ENCODE measurements at places on chromosomes 16 and 17. TPM values are rescaled to one million over a fixed set of nuclear protein-coding genes. Genes with fewer than 3 reads are reported as not detected.

The ATP2C2 gene
- 15.8 TPM for polyA plus RNA-seq

The KRT20 gene
- polyA plus RNA-seq, result not detected

The CHST5 gene
- polyA plus RNA-seq, result 0.78 TPM

The CAPNS2 gene
- polyA plus RNA-seq, result 0.18 TPM

The DRC3 gene
- polyA plus RNA-seq, result 20.5 TPM

The FADS6 gene
- 0.18 TPM for polyA plus RNA-seq

The SLC12A3 gene
- polyA plus RNA-seq, result 0.34 TPM

The ITGAD gene
- polyA plus RNA-seq, result 0.05 TPM

The HS3ST3A1 gene
- polyA plus RNA-seq, result 3.7 TPM

The CCL1 gene
- polyA plus RNA-seq, result not detected

The OTOP3 gene
- polyA plus RNA-seq, result not detected

The RAB26 gene
- polyA plus RNA-seq, result 1.3 TPM

The RPS6KB1 gene
- polyA plus RNA-seq, result 31.1 TPM

The TNS4 gene
- 0.12 TPM for polyA plus RNA-seq

The LITAFD gene
- not detected for polyA plus RNA-seq

The WNT9B gene
- 0.34 TPM for polyA plus RNA-seq

The MYL11 gene
- 353 TPM for polyA plus RNA-seq

The ZMYND15 gene
- polyA plus RNA-seq, result 0.65 TPM

The SBK1 gene
- 18.4 TPM for polyA plus RNA-seq

The SCGB1C2 gene
- not detected for polyA plus RNA-seq

The UTS2R gene
- polyA plus RNA-seq, result not detected

The CCL8 gene
- polyA plus RNA-seq, result 0.60 TPM

The PTRH2 gene
- polyA plus RNA-seq, result 23.1 TPM

The TMEM98 gene
- 309 TPM for polyA plus RNA-seq

The HASPIN gene
- 2.7 TPM for polyA plus RNA-seq

The CD300H gene
- polyA plus RNA-seq, result 0.48 TPM

The LRRC46 gene
- 19.3 TPM for polyA plus RNA-seq

The BLTP2 gene
- 87.5 TPM for polyA plus RNA-seq

The YBX2 gene
- polyA plus RNA-seq, result 1.4 TPM

The CDH1 gene
- 196 TPM for polyA plus RNA-seq

The EPOP gene
- polyA plus RNA-seq, result 1.2 TPM

The GPRC5C gene
- polyA plus RNA-seq, result 40.1 TPM

The FBXW10 gene
- polyA plus RNA-seq, result 1.5 TPM

The SLC46A1 gene
- polyA plus RNA-seq, result 10.8 TPM

The RAC3 gene
- polyA plus RNA-seq, result 16.2 TPM

The DNAAF8 gene
- polyA plus RNA-seq, result 1.7 TPM

The PAQR4 gene
- polyA plus RNA-seq, result 12.4 TPM

The CD7 gene
- 1.4 TPM for polyA plus RNA-seq

The MYBBP1A gene
- polyA plus RNA-seq, result 29.8 TPM

The ARHGAP44 gene
- polyA plus RNA-seq, result 18.5 TPM

The KRTAP9-4 gene
- not detected for polyA plus RNA-seq

The C17orf75 gene
- 37.0 TPM for polyA plus RNA-seq

The METTL2A gene
- 21.4 TPM for polyA plus RNA-seq

The LRRC36 gene
- 38.8 TPM for polyA plus RNA-seq

The LRRC37B gene
- 34.2 TPM for polyA plus RNA-seq

The HCRT gene
- not detected for polyA plus RNA-seq

The CRYBA1 gene
- not detected for polyA plus RNA-seq

The SEPHS2 gene
- polyA plus RNA-seq, result 30.8 TPM

Measured in right lung (tissue), 10 donors.